Stimulated activated CD8-positive, alpha-beta memory T cell treated with anti-CD3 and anti-CD28 coated beads, Interleukin-4, amount 100 ng/mL, for 4 hours (primary cell): ENCODE measurements at places on chromosomes 16 and 17.

DNA sequence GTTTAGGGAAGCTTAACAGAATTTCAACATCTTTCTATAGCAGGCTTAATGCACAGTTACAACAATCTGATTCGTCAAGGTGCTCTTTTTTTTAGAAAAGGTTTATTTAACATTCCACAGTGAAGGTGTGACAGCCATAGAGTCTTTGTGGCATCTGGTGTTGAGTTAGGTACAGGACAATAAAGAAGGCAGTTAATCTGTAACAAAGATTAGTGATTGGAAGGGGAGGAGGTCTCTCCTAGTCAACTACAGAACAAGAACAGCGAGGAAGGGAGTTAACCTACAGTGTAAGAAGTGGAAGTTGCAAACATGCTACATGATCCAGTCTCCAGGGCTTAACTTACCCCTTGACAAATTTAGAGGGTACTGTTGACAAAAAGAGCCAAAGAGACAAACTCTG lies 3.0 kb upstream of the ZDHHC7 start:
- no peak for DNase-seq

GRCh38 chr17:42177684-42178083 lies 3.3 kb downstream of the KCNH4 start:
- no peak for DNase-seq

DNA sequence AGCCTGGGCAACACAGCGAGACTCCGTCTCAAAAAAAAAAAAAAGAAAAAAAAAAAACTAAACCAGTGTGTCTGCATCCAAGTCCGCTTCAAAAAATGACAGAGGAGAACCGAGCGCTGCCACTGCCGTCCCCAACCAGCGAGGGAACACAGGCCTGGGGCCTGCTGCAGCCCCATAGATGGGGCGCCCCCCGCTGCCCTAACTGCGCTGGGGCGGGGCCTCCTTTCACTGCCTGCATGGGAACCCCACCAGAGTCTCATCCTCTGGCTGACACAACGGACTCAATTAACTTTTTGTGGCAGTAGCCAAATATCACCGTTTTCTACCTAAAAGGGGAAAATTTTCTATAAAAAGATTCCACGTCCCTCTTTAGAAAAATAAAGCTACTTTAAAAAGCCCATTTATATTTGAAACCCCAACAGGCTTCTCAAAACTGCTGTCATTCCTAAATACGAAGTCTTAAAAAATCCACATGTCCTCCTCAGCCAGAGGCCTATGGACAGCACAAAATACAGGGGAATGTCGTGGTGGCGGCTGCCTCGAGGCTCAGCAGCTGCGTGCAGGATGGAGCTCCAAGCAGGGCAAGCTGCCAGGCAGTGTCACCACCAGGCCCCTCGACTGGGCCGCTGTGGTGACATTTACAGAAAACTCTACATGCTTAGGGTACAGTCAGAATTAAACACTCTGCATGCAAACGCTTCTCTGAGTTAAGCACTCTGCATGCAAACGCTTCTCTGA lies 30.3 kb downstream of the KLHDC4 start:
- DNase-seq, result no peak

- no peak for DNase-seq
These were observed 1.6 kb downstream of the CTCF start for GRCh38 chr16:67563708-67564468.

DNA sequence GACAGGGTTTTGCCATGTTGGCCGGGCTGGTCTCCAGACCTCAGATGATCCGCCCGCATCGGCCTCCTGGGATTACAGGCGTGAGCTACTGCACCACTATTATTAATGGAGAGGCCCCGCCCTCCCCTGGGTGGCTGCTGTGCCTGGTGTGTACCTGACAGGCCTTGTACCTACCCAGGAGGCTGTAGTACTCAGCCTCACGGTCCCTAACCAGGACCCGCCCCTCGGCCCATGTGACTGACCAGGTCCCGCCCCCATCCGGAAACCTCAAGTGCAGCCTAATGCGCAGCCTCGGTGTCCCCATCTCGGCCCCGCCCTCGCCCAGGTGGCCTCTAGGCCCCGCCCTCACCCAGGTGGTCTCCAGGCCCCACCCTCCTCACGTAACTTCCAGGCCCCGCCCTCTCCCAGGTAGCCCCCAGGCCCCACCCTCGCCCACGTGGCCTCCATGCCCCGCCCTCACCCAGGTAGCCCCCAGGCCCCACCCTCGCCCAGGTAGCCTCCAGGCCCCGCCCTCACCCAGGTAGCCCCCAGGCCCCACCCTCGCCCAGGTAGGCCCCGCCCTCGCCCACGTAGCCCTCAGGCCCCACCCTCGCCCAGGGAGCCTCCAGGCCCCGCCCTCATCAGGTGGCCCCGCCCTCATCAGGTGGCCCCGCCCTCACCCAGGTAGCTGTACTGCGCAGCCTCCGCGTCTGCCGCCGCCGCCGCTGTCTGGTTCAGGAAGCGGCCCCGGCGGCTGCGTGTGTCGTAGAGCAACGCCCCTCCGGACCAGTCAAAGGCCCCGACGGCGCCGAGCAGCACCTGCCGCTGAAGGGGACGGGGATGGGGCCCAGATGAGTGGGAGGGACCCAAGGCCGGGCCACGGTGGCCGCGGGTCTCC lies 31.0 kb downstream of the HASPIN start:
- DNase-seq, result no peak

GRCh38 chr16:87448866-87449265 lies 44.0 kb downstream of the ZCCHC14 start:
- DNase-seq, result no peak

- DNase-seq, result no peak
These were observed 33.2 kb downstream of the WDR59 start for GRCh38 chr16:74951681-74952080.

DNA sequence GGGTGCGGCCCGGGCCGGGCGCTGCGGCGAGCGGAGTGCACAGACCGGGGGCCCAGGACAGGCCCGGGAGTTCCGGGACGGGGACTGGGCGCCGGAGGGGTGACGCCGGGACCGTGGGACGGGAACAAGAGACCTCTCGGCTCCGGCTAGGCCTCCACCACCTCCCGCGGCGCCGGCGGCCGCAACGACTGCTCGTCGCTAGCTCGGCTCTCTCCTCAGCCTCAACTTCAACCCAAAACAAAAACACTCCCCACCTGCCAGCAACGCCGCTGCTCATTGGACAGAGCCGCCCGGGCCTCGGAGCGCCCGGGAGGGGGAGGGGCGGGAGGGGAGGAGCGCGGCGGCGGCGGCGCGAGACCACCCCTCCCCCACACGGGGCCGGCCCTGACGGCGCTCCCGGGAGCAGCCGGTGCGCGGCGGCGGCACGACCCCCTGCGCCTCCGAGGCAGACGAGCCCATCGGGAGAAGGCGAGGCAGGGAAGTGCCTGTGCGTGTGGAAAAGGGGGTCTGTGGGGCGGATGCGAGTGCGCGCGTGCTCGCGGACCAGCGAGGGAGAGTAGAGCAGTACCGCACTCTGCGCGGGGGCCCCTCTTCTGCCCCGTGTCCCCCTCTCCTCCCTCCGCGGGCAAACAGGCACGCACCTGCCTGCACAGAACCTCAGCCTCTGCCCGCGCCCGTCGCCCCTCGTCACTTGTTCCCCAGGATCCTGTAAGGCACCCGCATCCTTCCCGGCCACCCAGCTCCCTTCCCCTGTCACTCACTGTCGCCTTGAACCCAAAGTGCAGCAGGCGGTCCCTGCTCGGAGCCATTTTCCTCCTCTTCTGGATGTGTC lies at the start of gene FBXL20:
TSS of gene FBXL20 (minus strand) at position 215 of the 832 bp plus-strand sequence. CDS start 224 bp downstream, outside the sequence.
- peak; percentile 81 for DNase-seq

DNA sequence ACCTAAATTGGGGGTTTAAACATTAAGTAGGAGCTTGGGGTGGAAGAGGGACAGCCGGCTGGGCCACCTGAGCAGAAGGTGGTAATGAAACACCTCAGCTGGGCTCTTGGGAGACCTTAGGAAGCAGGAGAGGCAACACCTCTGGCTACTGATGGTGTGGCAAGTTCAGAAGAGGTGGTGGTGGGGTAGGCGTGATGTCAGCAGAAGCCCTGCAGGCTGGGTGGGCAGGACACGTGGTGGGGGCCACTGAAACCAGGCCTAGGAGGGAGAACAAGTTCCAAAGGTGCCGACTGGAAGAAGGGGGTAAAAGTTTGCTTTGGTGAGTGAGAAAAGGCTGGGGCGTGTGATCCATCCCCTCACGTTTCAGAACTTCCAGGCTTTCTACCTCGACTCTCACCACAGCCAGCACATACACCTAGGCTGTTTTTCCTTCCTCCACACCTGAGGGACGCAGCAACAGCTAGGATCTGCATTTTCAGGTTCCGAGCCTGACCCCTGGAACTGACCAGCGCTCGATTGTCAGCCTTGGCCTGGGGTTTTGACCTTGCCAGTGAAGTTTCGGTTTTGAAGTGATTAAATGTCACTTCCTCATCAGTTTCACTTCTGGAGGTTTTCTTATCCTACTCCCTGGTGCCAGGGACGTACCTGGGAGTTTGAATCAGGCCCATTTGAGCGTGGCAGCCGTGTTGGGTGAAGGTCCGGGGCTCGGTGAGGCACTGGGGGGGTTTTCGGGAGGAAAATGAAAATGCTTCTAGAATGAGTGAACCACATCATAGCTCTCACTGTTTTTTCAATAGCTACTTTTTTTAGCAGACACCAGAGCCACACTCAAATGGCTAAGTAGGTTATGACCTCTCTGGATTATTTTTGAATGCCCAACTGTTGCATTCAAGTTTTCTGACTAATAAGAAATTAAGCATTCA lies 10.0 kb downstream of the SNN start:
- DNase-seq, result no peak

DNA sequence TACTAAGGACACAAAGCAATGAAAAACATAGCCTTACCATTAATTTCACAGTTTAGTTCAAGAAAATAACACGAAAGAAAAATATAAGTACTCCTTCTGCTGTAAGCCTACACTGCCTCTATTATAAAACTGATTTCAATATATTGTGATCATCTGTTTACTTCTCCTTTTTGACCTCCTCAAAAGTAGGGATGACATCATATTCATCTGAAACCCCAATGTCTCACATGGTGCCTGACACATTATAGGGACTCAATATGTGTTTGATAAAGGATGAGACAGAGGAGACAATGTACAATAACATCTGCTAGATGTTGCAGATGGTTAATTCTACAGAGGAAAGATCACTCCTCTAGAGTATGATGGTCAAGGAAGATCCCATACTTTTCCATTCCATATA lies 118.4 kb upstream of the NOG start:
- no peak for DNase-seq

DNA sequence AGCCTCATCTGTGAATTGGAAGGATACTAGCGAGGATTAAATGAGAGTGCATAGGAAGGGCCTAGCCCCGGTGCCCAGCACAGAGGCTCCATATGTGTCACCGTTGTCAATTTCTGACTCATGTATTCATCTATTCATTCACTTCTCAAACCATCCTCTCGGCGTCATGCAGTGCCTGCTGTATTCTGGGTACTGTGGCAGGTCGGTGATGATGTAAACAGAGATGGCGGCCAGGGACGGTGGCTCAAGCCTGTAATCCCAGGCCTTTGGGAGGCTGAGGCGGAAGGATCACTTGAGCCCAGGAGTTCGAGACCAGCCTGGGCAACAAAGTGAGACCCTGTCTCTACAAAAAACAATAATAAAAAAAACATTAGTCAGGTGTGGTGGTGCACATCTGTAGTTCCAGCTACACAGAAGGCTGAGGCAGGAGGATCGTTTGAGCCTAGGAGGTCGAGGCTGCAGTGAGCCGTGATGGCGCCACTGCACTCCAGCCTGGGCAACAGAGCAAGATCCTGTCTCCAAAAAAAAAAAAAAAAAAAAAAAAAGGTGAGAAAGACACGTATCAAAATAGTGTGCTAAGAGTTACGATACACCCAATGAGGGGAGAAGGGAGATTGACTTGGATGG lies 4.3 kb upstream of the PPP1R1B start:
- DNase-seq, result no peak

GRCh38 chr17:66040402-66040801 lies 151.5 kb downstream of the CEP112 start:
- no peak for DNase-seq

- no peak for DNase-seq
These were observed at the start of gene PROCA1 for GRCh38 chr17:28711723-28712031. TSS of gene PROCA1 (minus strand) at chr17:28711888. CDS start at chr17:28711660, 228 bp downstream.
